ENCODE measurements at places on chromosomes 11 and 22.

GRCh38 chr11:22984045-22984444 is 123.8 kb upstream of the CCDC179 start:
- no peak for DNase-seq

- peak; percentile 74 for DNase-seq
Observed at GRCh38 chr11:117180661-117181585, 2.4 kb downstream of the SIDT2 start.

- no peak for DNase-seq
Observed at GRCh38 chr11:73152861-73153483, 10.9 kb upstream of the FCHSD2 start.

GRCh38 chr11:65338676-65339075 is 5.0 kb downstream of the DPF2 start:
- DNase-seq: no peak

Data from HAP-1 (cell line).